ENCODE measurements at places on chromosomes 11 and 22.

GRCh38 chr11:49995565-49995964, 13.2 kb upstream of the OR4C12 start:
- H3K36me3 ChIP-seq = no peaks in the 10 kb centered on the region
- no peak overlapping the region for H3K27ac ChIP-seq
- no peaks in the 10 kb centered on the region for H3K27me3 ChIP-seq
- peak; percentile 69 for DNase-seq

GRCh38 chr22:38868886-38869381, 3.1 kb downstream of the CBX6 start:
- H3K36me3 ChIP-seq = peaks cover 10% of the 10 kb centered on the region
- no peaks in the 10 kb centered on the region for H3K27me3 ChIP-seq
- H3K4me3 ChIP-seq = no peak overlapping the region
- no peak overlapping the region for H3K27ac ChIP-seq
- peaks cover 21% of the 10 kb centered on the region for H3K4me1 ChIP-seq

DNA sequence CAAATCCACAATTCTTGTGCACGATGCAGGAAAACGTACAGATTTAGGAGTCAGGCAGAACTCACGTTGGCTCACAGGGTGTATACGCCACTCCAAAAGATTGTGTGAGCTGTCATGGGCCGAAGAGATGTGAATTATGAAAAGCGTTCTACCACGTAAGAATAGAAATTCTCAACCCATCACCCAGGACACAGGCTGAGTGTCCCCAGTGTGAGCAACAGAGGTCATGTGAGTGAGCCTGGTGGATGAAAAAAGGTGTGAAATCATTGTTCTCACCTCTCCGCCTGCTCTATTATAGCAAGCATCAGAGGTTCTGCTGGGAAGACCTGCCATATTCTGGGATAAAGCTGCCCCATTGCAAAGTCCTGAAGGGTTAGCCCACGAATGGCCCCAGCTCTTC, 235.0 kb downstream of the MN1 start:
- DNase-seq = no peak
- H3K27ac ChIP-seq = no peak overlapping the region
- H3K4me3 ChIP-seq = no peak overlapping the region

GRCh38 chr11:128947773-128948172, 5.1 kb upstream of the TP53AIP1 start:
- H3K27ac ChIP-seq = no peak overlapping the region
- DNase-seq = peak; percentile 5
- no peaks in the 10 kb centered on the region for H3K27me3 ChIP-seq
- H3K36me3 ChIP-seq = no peaks in the 10 kb centered on the region

DNA sequence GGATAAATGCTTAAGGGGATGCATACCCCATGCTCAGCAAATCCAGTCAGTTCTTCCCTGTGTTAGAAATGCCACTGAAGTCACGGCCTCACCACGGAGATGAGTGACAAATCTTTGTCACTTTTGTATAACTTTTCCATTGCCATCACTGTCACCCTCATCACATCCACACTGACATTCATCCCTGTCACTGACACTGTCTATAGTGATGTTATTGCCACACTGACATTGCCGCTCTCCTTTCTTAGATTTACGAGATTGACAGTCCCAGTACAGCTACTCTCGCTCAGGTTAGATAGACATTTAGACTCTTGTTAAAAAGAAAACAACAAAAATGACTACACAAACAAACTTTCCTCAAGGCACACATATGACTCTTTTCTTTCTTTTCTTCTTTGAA, 910.7 kb upstream of the CNTN5 start:
- no peaks in the 10 kb centered on the region for H3K36me3 ChIP-seq
- no peak for DNase-seq
- H3K27me3 ChIP-seq = no peaks in the 10 kb centered on the region
- no peaks in the 10 kb centered on the region for H3K4me1 ChIP-seq
- no peak overlapping the region for H3K4me3 ChIP-seq
- no peak overlapping the region for H3K27ac ChIP-seq

DNA sequence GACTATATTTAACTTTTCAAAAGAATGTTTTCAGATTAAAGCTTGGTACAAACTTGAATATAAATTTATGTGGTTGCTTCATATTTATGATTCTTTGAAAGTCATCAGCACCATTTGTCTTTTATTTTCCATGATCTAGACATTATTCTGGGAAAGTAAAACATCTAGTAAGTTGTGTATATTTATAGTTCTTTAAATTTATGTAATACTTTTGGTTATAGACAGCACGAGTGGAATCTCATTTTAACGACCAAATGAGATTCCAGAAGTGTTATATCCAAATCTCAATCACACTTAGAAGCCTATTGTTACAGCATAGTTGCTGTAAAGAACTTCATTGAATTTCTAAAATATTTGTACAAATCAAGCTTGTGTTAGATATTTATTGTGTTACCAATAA, 212.3 kb downstream of the DDX10 start:
- 0 out of 2 replicates have a peak, but pooled peaks cover 4% of the 10 kb centered on the region for H3K4me1 ChIP-seq
- no peaks in the 10 kb centered on the region for H3K27me3 ChIP-seq
- DNase-seq = no peak
- no peak overlapping the region for H3K4me3 ChIP-seq

- peak overlapping the region; percentile 65 for H3K27ac ChIP-seq
- H3K4me3 ChIP-seq = peak overlapping the region; percentile 74
- H3K4me1 ChIP-seq = peaks cover 29% of the 10 kb centered on the region
- H3K27me3 ChIP-seq = no peaks in the 10 kb centered on the region
- DNase-seq = no peak
These were observed 8.5 kb downstream of the HMBS start for GRCh38 chr11:119092880-119093842.

- H3K4me1 ChIP-seq = peaks cover 8% of the 10 kb centered on the region
- no peaks in the 10 kb centered on the region for H3K27me3 ChIP-seq
These were observed 1074.3 kb upstream of the TENM4 start for GRCh38 chr11:80515097-80515496.

GRCh38 chr22:31439808-31440207, 40.4 kb downstream of the DRG1 start:
- no peak overlapping the region for H3K4me3 ChIP-seq
- DNase-seq = no peak
- no peak overlapping the region for H3K27ac ChIP-seq
- H3K27me3 ChIP-seq = no peaks in the 10 kb centered on the region
- H3K4me1 ChIP-seq = 0 out of 2 replicates have a peak, but pooled peaks cover 2% of the 10 kb centered on the region

- peaks cover 17% of the 10 kb centered on the region for H3K4me1 ChIP-seq
- H3K4me3 ChIP-seq = peak overlapping the region; percentile 91
- H3K27me3 ChIP-seq = no peaks in the 10 kb centered on the region
- peak overlapping the region; percentile 61 for H3K27ac ChIP-seq
- no peaks in the 10 kb centered on the region for H3K36me3 ChIP-seq
- DNase-seq = peak; percentile 88
These were observed 13.3 kb upstream of the CYP2R1 start for GRCh38 chr11:14905104-14906033.

GRCh38 chr11:35182317-35182939, 43.5 kb downstream of the CD44 start:
- H3K36me3 ChIP-seq = peaks cover 15% of the 10 kb centered on the region
- DNase-seq = peak; percentile 59
- peak overlapping the region; percentile 61 for H3K27ac ChIP-seq
- no peaks in the 10 kb centered on the region for H3K27me3 ChIP-seq

- H3K4me3 ChIP-seq = no peak overlapping the region
- DNase-seq = no peak
- H3K27ac ChIP-seq = no peak overlapping the region
- H3K4me1 ChIP-seq = no peaks in the 10 kb centered on the region
- H3K27me3 ChIP-seq = no peaks in the 10 kb centered on the region
These were observed 17.6 kb downstream of the GDPD5 start for GRCh38 chr11:75508051-75508561.

- H3K4me1 ChIP-seq = no peaks in the 10 kb centered on the region
- H3K36me3 ChIP-seq = no peaks in the 10 kb centered on the region
- no peak overlapping the region for H3K27ac ChIP-seq
- H3K4me3 ChIP-seq = no peak overlapping the region
- DNase-seq = no peak
These were observed 48.8 kb downstream of the NAT10 start for GRCh38 chr11:34154059-34154875.

DNA sequence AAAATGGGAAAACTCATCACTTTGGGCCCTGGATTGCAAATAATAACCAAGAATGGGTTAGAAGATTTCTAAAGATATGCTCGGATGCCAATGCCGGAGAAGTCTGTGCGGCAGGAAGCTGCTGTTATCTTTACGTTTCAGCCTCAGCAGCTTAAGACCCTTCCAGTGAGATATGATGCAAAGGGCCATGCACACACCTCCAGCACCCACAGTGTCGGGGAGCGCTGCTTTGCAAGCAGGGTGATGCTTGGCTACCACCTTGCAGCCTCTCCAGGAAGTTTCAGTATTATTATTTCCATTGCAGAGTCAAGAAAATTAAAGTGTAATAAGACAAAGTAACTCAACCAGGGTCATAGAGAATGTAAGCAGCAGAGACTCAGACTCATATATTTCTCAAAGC, 37.3 kb downstream of the LARGE1 start:
- H3K4me3 ChIP-seq = no peak overlapping the region
- H3K27ac ChIP-seq = no peak overlapping the region
- DNase-seq = no peak
- no peaks in the 10 kb centered on the region for H3K36me3 ChIP-seq
- no peaks in the 10 kb centered on the region for H3K27me3 ChIP-seq
- no peaks in the 10 kb centered on the region for H3K4me1 ChIP-seq

- H3K27ac ChIP-seq = no peak overlapping the region
- no peaks in the 10 kb centered on the region for H3K27me3 ChIP-seq
- no peak for DNase-seq
- H3K36me3 ChIP-seq = no peaks in the 10 kb centered on the region
- no peaks in the 10 kb centered on the region for H3K4me1 ChIP-seq
- no peak overlapping the region for H3K4me3 ChIP-seq
These were observed 195.5 kb upstream of the SNX19 start for GRCh38 chr11:131111775-131112174.

- no peaks in the 10 kb centered on the region for H3K27me3 ChIP-seq
- peak overlapping the region; percentile 74 for H3K27ac ChIP-seq
- H3K4me3 ChIP-seq = 0 out of 2 replicates have a peak overlapping the region, but pooled peaks have one; percentile 4
- peak; percentile 94 for DNase-seq
- H3K4me1 ChIP-seq = peaks cover 71% of the 10 kb centered on the region
These were observed 27.6 kb downstream of the PLEKHA7 start for GRCh38 chr11:16986434-16987204.

DNA sequence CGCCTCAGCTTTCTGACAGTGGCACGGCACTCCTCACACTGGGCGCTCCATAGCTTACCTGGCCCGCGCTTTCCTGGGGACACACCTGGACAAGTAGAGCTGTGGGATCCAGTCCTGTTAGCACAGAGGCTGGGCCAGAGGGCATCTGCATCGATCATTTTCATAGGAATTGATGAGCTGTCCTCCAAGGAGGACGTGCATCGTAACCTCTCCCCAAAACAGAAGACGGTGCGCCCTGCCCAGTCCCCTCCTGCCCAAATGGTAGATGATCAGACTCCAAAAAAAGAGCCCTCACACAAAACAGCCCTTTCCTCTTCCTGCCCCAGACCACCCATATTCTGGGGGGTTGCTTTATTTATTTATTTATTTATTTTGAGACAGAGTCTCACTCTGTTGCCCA, 161.2 kb downstream of the CTTN start:
- no peak overlapping the region for H3K27ac ChIP-seq
- no peaks in the 10 kb centered on the region for H3K4me1 ChIP-seq
- H3K27me3 ChIP-seq = peaks cover 97% of the 10 kb centered on the region
- H3K4me3 ChIP-seq = no peak overlapping the region
- no peaks in the 10 kb centered on the region for H3K36me3 ChIP-seq

DNA sequence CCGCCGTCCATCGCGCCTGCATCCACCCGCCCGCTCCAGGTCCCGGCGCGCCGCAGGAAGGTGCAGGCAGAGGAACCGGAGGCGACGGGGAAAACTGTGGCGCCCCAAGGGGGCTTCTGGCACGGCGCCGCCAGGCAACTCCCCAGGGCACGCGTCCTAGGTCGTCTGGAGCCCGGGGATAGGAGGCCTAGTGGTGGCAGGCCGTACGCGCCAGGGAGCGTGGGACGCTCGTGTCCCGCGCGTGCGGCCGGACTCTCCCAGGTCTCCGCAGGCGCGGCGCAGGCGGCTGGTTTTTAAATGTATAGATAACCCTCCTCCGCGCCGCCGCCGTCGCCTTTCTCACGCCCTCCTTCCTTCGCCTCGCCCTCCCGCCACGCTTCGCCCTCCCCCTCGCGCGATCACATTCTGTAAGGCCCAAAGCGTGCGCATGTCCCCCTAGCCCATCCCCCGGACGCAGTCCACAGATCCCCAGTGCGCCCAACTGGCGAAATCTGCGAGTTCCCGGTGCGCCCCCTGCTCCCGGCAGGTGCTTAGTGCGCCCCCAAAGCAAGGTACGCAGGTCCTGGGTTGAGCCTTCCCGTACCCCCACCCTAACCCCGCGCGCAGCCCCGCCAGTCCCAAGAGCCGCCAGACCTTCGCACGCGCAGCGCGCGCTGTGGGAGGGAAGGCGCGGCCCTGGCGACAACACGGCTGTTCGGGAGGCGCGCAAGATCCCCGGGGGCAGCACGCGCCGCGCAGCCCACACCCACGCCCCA, at the start of gene ASCL2:
TSS of gene ASCL2 (minus strand) at position 267 of the 755 bp plus-strand sequence. CDS start at position 11, 256 bp downstream.
- no peak within 1 kb of the TSS for H3K4me3 ChIP-seq
- no peak within 1 kb of the TSS for H3K27ac ChIP-seq
- H3K36me3 ChIP-seq = no peaks in the 10 kb centered on the region

DNA sequence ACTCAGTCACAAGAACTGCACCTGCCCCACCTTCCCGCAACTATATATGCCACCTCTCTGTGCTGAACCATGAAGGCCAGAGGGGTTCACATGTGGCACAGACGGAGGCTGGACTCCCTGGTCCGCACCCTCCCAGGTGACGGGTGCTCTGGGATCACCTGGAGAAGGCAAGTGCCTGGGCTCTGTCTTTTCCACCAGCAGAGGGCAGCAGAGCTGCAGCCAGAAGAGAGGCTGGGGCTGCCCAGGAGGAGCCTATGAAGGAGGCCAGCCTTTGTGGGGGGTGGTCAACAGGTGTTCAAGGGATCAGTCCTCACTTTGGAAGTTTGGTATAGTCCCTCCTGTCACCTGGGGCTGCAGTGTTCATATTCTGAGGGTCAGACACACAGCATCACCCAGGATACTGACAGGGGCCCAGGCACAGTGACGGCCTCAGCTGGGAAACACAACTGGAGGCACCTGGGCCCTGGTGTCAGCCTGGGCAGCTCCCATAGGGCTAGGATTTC, 39.2 kb upstream of the IGLL5 start:
- 0 out of 2 replicates have a peak, but pooled peaks cover 3% of the 10 kb centered on the region for H3K36me3 ChIP-seq
- no peaks in the 10 kb centered on the region for H3K27me3 ChIP-seq
- H3K4me1 ChIP-seq = peaks cover 70% of the 10 kb centered on the region

- H3K27ac ChIP-seq = no peak overlapping the region
- no peaks in the 10 kb centered on the region for H3K4me1 ChIP-seq
- no peak for DNase-seq
- peaks cover 28% of the 10 kb centered on the region for H3K36me3 ChIP-seq
These were observed 18.1 kb downstream of the POLA2 start for GRCh38 chr11:65279741-65280440.

GRCh38 chr11:20566591-20567434, 32.6 kb upstream of the SLC6A5 start:
- H3K36me3 ChIP-seq = no peaks in the 10 kb centered on the region
- H3K27ac ChIP-seq = no peak overlapping the region
- no peaks in the 10 kb centered on the region for H3K27me3 ChIP-seq

- no peak overlapping the region for H3K27ac ChIP-seq
- no peak for DNase-seq
- no peaks in the 10 kb centered on the region for H3K36me3 ChIP-seq
- peaks cover 11% of the 10 kb centered on the region for H3K4me1 ChIP-seq
- peaks cover 40% of the 10 kb centered on the region for H3K27me3 ChIP-seq
These were observed 65.0 kb upstream of the PTPRJ start for GRCh38 chr11:47915374-47915773.

Data from MM.1S (cell line).